ENCODE measurements at places on chromosomes 7 and 10.

- no peak for DNase-seq
Observed at GRCh38 chr7:125347269-125347668, 417.6 kb upstream of the POT1 start.

DNA sequence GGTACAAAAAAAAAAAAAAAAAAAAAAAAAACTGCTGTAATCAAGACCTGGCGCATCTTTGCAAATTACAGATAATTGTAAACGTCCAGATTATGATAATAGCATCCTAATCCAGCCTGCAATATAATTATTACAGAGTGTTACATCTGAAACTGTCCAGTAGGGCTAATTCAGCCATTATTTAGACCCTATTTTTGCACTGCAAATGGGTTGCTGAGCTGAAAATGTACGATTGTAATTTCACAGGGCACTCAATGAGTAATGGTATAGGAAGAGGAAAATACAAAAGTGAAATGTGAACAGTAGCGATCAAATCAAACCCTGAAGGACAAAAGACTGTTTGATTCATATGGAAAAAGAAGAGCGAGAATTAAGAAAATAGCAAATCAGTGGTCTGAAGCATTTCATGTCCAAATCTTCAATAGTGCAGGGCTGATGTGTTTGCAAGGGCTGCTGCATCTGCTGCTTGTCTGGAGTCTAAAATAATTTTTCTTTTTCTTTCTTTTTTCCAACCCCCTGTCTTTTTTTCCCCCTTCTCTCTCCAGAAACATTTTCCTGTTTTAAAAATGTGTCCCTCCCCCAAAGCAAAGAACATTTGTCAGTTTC lies 8.9 kb downstream of the DLX6 start:
- DNase-seq = no peak

DNA sequence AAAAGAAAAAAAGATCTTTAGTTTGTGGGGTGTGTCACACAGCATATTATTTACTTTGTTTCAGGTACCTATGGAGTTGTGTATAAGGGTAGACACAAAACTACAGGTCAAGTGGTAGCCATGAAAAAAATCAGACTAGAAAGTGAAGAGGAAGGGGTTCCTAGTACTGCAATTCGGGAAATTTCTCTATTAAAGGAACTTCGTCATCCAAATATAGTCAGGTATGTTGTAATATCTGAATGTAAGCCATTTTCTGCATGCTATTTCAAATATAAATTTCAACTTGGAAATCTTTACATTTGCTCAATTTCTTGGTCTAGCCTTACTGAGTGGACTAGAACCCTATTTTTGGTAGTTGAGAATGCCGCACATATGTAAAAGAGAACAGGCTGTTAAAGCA lies 6.4 kb downstream of the CDK1 start:
- DNase-seq = no peak

DNA sequence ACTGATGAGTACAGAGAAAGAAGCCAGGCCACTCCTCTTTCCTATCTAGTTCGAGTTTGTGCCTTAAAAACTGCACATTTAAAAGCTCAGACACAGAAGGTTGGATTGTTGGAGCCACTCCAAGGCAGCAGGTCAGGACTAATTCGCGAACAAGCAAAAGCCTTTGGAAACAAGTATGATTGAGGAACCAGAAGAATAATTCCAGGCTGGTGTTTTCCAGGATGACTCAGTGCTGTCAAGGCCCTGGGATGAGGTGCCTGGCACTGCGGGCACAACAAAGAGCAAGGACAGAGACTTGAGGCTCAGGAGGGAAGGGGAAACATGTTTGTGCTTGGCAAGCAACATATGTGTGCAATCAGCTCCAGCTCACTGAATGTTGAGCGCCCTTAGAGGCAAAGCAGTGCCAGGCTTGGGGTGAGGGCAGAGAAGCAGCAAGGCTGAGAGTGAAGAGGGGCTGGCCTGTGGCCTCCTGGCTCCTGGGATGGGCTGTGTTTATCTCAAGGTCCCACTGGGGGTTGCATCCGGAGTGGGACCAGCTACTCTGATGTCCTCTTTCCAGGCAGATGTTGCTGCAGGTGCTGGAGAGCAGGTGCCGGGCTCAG lies 44.1 kb downstream of the VSTM4 start:
- peak; percentile 10 for DNase-seq

- no peak for DNase-seq
Observed at GRCh38 chr10:79608505-79609375, 2.0 kb upstream of the SFTPA1 start.

- peak; percentile 53 for DNase-seq
Observed at GRCh38 chr10:27658788-27659187, 86.8 kb downstream of the MKX start.

Data from A172 (cell line).